ENCODE measurements at places on chromosomes 7 and 10.

DNA sequence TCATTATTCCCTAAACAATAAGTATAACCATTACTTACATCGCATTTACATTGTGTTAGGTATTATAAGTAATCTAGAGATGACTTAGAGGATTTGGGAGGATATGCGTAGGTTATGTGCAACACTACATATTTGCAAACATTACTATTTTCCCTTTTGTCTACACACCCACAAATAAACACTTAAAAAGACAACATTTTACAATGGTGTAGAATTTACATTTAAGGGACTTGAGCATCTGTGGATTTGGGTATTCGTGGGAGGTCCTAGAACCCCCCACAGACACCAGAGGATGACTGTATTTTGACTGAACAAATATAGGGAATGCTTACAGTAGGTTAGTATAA lies 220.2 kb upstream of the MYO3A start:
- no peak for DNase-seq

DNA sequence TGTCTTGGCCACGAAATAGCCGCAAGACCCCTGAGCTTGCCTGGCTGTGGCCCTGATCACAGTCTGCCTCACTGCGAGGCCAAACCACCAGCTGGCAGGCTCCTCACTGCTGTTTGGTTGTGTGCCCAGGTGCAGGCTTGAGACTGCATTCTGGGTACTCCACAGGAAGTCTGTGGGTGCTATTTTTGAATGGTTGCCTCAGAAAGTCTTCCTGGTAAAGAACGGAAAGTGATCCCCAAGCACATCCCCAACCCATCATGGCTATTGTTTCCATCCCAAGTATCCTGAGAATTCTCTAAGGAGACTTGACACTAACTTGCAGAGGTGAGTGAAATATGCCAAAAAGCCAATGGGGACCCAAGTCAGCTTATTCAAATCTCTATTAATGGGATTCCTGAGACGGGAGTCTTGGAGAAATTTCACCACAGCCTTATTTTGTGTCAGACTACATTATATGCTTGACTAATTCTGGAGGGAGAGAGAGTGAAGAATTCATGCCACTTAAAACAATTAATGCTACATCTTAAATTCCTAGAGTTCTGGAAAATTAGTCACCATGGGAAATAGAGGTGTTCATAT lies 170.9 kb downstream of the RAMP3 start:
- DNase-seq, result no peak

- DNase-seq, result no peak
These were observed 39.1 kb downstream of the NHLRC2 start for GRCh38 chr10:113893570-113893969.

- no peak for DNase-seq
These were observed 803 bp downstream of the RAPGEF5 start for GRCh38 chr7:22356010-22356691.

DNA sequence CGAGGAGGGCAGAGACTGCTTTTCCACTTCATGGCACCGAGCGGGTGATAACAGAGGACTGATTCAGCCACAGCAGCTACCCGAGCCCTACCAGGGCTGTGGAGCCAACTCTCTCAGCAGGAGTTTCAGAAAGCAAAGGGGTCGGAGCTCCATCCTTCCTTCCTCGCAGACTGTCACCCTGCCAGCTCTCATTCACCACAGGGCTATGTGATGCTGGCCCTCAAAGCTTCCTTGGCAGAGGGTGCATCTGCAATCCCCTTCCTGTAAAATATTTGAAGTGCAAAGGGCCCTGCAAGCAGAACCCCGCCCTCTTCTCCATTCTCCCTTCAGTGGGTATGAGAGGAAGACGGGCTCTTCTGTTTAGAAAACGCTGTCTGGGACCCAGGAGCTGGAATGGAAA lies 105.3 kb upstream of the LYZL2 start:
- no peak for DNase-seq

DNA sequence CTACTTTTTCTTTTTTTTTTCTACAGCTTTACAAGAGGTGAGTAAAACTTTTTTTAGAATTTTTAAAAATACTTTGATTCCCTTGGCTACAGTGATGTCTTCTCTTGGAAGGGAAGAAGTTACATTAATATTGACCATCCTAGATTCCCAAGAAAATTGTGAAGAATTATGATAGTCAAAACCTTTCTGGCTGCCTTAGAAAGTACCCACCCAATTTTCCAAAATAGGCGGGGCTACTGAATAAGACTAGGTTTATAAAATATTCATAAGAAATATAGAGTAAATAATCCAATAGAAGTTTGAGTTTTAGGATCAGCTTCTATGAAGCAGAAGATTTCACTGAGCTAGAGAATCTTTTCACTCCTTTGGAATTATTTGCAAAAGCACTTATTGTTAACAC lies 3.0 kb downstream of the COL1A2 start:
- DNase-seq, result no peak

DNA sequence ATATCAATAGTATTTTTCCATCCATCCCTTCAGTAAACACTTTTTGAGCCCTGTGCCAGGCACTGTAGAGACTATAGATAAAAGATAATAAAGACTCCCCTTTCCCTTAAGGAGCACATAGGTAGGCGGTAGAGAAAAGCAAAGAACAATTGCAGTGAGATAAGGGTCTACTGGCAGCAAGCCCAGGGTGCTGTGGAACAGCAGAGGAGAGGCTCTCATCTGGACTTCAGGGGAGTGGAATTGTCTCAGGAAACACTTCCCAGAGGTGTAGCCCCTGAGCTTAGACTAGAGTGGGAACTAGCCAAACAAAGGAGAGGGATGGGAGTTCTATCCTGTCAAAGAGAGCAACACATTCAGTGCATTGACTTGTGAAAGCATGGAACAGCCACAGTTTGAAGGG lies 102.0 kb downstream of the NRF1 start:
- no peak for DNase-seq

DNA sequence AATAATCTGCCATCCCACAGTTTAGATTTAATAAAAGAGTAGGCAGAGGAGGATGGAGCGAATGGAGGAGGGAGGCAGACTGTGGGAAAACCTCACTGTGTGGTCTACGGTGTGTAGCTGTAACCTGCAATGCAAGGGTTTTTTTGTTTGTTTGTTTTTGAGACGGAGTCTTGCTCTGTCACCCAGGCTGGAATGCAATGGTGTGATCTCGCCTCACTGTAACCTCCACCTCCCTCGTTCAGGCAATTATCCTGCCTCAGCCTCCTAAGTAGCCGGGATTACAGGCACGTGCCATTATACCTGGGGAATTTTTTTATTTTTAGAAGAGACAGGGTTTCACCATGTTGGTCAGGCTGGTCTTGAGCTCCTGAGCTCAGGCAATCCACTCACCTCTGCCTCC lies 184.6 kb upstream of the PLXNA4 start:
- DNase-seq, result no peak

DNA sequence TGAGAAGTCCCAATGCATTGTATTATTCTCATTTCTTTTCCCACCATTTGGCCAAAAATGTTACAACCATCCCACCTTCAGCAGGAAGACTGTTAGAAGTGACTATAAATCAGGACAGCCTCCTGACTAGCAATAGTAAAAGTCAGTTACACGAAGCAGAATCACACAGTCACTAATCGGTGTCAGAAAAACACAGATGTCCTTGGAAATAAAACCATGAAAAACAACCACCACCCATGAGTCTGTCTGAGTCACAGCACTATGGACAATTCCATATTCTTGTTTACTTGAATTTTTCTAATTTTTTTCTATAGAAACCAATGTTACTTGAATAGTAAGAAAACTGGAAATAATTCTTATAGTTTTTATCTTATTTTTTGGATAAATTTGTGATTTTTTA lies 81.9 kb upstream of the FRMD4A start:
- DNase-seq, result no peak

DNA sequence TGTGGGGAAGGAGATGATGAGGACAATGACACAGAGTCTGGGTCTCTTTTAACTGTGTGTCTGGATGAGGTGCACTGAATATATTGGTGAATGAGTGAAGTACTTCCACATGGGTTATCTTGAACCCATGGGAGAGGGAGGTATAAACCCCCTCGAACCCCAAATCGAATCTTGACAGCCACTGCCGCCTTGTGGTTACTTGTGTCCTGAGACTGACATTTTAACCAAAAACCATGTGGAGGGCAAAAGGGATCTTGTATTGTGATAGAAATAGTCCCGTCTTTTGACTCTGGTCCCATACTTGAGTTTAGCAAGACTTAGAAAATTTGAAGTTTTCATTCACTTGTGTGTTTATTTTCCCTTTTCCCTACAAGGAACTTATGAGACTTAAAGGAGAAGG lies 283.3 kb downstream of the PHTF2 start:
- no peak for DNase-seq

DNA sequence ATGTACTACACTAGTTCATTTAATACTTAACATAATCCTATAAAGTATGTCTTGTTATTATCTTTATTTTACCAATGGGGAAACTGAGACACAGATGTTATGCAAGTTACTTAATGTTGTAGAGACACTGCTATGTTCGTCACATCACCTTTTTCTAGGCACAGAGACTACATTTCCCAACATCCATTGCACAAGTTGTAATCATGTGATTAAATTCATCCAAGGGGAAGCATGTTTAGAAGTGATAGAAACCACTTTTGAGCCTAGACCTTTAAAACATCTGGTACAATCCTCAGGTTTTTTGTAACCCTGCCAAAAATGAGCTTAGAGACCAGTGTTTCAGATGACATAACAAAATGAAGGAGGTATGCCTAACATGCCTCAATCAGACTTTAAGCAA lies 386.8 kb upstream of the HPS1 start:
- DNase-seq, result no peak

DNA sequence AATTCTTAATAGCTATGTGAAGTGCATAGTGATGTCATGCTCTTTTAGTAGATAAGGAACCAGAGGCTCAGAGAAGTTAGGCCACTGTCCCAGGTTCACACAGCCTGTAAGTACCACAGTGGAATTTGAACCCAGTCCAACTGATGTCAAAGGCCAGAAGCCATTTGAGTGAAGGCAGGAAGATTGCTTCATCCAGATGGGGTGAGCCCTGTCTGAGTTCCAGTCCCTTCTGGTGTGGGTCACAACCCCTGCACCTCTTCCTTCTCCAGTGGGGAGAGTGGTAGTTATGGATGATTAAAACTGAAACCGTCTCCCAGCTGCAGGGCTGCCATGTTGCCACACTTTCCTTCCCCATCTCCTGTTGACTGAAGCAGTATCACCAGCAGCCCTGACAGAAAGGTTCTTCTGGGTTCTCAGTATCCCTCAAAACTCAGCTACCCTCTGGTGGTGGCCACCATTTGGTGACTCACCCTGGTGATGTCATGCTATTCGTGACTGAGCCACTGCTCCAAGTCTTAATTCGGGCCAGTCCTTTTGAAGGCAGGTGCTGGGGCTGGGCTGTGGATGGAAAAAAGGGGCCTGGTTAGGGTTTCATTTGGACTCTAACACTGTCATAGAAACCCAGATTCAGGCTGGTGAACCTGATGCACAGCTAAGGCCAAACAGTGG lies 1.5 kb upstream of the C10orf95 start:
- peak; percentile 94 for DNase-seq

DNA sequence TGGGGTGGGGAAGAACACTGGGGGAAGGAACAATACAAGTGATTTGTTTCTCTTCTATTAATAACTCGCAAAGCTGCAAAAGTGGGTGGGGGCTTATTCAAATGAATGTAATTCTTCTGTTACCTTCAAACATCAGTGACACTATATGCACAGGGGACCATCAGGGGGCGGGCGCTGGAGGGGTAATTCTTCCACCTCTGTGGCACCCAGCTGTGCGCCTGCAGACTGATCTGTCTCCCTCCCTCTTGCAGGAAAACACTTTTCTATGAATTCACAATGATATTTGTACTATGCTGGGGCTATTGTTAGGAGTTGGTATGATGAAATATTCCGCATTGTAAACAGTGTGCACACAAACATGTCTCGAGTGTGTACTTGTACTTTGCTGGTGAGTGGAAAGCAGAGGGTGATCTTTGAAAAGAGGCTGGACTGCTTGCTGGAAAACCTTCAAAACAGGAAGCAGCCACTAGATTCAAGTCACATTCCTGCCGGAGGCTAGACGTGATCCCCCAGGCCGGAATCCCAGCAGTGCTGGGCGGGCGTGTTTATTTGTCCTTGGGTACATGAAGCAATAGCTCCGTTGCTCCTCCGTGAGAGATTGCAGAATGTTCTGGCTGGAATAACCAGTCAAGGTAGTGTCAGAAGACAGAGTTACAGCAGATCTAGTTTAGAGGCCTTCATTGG lies 15.8 kb upstream of the BNIP3 start:
- no peak for DNase-seq

DNA sequence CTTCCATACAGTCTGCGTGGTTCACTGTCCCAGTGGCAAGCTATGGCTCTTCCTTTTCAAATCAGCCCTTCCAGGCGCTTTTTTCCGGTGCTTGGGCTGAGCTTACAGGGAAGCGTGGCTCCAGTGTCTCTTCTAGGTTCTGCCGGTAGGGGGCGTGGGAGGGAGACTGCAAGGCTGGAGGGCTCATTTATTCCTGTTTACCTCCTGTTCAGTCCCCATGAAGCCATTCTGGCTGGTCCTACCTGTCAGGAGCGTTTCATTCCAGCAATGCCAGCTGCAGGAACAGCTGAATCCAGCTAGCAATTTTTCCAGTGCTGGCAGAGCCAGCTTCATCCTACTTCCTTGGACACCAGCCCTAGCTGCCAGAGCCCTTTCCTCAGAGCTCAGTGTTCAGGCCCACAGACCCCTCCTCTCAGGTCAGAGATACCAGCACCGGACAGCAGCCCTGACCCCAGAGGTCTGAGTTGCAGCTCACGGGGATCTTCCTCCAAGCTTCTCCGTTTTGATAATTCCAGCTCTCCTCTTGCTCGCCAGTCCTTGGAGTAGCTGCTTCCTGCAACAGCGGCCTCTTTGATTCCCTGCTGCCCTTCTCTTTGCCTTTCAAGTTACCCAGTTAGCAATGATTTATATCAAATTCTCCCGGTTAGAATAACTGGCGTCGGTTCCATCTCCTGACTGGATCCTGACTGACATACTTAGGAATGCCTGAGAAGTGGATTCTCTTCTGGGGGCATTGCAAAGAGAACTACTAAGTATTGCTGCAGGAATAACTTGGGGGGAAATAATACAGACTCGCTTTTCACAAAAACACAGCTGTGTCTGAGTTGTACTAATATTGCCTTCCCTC lies 129.8 kb downstream of the FRMD4A start:
- peak; percentile 5 for DNase-seq

DNA sequence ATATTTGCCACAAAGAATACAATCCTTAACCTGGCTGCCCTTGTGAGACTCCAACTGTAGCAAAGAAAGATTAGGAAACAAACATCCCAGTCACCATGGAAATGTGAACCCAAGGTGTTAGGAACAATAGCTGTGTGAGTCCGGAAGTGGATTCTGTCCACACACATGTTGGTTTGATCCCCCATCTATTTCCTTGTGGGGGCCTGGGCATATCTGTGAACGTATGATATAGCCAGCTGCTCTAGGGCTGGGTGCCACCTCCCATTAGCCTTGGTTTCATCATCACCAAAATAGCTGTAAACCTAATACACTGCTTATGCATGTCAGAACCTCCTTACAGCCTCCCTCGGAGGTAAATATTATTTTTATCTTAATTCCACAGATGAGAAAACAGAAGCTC lies 26.4 kb downstream of the GRK5 start:
- DNase-seq, result no peak
